Cardiac septum (tissue), 1 donor: ENCODE measurements at places on chromosomes 11 and 22. TPM values are rescaled to one million over a fixed set of nuclear protein-coding genes. Genes with fewer than 3 reads are reported as not detected.

GRCh38 chr11:13260963-13261588 lies 16.5 kb upstream of the BMAL1 start:
- no peak for DNase-seq

DNA sequence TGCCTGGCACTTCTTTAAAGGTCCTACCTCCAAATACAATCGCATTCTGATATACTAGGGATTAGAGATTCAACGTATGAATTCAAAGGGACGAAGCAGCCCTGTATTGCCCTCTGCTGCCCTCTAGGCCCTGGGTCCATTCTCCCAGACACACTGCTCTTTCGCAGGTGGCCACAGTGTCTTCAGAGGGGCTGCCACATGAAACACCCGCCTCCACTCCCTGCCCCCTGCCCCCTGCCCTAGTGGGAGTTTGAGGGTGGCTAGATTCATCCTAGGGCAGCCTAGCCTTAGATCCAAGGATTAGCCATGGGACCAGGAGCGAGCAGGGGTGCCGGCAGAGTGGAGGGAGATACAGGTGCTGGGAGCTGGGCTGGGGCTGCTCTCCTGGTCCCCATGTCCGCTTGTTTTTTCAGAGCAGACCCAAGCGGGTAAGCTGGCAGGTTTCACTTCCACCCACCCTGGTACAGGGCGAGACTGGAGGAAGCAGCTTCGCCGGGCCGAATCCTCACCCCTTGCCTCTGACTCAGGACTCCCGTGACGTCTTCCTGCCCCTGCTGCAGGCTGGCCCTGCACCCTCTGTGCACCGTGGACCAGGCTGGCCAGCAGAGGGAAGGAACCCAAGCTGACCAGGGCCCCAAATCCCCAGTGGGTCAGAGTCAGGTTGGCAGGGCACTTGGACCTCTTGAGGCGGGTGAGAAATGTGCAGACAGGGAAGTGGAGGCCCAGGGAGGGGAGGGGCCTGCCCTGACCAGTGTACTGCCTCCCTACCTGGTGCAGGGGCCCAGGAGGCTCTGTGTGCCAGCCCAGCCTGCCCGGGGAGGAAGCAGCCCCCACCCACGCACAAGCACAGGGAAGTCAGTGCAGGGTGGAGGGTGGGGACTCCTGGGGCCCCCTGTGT lies 28.4 kb upstream of the HMOX1 start:
- DNase-seq = peak; percentile 88

- DNase-seq = no peak
Observed at GRCh38 chr11:28243061-28243460, 134.9 kb downstream of the METTL15 start.

- DNase-seq = no peak
Observed at GRCh38 chr11:103673773-103674172, 362.7 kb upstream of the DDI1 start.

- DNase-seq = peak; percentile 56
Observed at GRCh38 chr11:17547051-17547577, at the start of gene OTOG. Gene OTOG, plus strand, starts transcription at chr11:17547259. Its CDS starts 114 bp downstream, at chr11:17547373.

Gene BTG4
- total RNA-seq = not detected

DNA sequence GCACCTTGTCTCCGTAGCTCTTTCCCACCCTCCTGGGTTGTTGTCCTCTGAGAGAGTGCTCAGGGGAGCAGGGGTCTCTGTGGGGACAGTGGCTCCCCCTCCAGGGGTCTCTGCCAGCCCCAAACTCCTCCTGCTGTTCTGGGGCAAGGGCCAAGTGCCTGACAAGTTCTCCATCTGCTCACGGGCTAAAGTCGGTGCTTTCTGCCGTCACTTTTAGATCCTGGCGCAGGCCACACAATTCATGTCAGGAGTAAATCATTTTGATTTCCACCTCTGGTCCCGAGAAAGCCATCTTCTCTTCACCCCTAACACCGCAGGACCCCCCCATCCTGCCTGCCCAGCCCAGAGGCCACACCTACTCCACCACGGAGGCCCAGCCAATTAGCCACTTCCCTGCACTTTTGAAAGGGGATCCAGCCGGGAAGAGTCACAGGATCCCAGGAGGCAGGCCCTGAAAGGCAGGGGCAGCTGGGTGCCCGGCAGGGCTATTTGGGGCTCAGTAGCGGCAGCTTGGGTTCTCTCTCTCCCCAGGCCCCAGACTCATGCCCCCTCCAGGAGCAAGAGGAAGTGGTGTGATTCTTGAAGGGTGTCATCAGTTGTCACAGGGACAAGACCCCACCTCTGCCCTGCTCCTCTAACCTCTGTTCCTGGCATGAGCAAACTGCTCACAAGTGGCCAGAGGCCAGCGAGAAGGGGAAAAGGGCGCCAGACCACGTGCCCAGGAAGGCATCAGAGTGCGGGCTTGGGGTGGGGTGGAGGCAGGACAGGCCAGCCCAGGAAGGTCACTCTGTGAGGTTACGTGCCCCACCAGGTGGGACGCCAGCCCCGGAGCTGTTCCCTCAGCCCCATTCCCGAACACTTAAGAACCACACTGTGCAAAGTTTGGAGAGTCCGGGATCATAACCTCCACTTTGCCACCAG lies 1.3 kb downstream of the MACROD1 start:
- no peak for DNase-seq

- peak; percentile 71 for DNase-seq
Observed at GRCh38 chr11:124240621-124241397, at the start of gene OR8G1. Gene OR8G1, plus strand, starts transcription at chr11:124241095. Its CDS starts 8,581 bp downstream, at chr11:124249676.

DNA sequence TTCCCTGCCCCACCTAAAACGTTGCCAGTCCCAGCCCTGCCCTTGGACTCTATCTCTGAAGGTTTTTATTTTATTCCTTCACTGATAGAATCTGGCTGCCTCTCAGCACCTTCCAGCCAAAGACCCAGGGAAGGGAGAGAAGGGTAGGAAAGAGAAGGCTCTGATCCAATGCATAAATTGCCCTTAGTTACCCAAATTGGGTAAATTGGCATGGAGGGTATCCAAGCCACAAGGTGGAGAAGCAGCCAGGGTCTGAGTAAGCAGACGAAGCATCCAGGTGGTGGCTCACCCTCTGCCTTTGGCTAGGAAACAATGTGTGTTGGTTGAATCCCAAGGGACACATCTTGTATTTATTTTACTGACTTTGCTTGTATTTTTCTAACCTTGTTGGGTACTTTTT lies 89.0 kb downstream of the FEZ1 start:
- no peak for DNase-seq

DNA sequence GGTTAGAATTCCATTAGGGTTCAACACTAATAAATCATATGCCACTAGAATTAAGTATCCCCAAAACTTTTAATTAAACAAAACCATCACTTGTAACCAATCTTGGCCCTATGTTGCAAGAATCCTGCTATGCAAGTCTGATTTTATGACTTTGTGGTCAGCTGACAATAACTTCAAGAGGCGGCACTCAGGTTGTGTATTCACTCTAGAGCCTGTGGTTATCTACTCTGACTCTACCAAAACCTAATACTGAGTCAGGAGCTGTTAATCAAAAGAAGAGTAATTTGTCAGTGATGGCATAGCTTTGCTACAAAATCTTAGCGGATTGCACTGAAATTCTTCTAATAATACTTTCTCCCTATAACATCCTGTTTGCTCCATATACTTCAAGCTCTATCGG lies 253.7 kb downstream of the AASDHPPT start:
- DNase-seq = no peak

DNA sequence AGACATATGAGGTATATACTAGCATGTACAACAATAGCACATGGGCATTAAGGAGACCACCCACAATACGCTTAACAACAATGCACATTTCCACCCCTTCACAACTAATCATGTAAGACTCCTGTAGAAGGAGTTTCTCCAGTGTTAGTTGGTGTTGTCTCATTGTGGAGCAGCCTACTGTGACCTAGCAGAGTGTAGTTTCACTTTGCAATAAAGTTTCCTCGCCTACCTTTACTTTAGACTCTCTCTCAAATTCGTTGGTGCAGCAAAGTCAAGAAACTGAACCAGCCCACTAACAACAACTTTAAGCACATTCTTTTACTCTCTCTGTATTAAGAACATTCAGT lies 863.6 kb downstream of the FAM181B start:
- no peak for DNase-seq

DNA sequence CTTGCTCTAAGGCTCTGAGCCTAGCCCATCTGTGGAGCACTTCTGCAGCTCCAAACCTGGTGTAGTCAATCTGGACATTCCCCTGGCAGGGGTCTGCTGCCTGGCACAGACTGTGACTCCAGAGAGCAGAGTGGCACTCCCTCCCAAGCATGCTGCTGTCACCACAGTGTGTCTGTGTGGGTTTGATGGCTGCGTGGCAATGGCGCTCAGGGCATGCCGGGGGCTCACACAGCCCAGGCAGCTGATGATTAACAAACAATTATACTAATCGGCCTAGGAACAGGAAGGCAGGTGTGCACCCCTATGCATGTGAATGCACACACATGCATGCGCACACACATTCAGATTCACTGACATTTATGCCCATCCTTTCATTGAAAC lies 9.0 kb upstream of the NECTIN1 start:
- DNase-seq = no peak

Gene NCR3LG1
- total RNA-seq = 2.0 TPM

DNA sequence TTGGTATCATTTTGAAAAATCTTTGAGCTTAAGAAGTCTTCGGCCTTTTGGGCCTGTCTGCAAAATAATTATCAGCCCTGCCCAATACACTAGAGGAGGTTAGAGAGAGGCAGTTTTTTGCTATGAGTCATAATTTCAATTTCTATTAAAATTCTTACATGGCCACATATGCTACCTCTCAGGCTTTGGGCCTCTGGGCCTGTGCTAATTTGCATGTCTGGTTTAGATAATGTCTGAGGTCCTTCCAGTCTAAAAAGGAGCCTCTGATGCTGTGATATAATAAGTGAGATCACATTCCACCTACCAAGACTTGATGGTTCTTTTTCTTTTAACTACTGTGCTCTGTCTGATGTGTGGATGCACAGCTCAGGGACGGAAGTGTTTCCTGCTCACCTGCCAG lies 70.8 kb downstream of the KCNJ1 start:
- no peak for DNase-seq

GRCh38 chr11:61842528-61842820 lies 14.4 kb downstream of the FADS2 start:
- DNase-seq = no peak
